ENCODE measurements at places on chromosomes 1 and 21. TPM values are rescaled to one million over a fixed set of nuclear protein-coding genes. Genes with fewer than 3 reads are reported as not detected.
A peak's percentile ranks its signal among the peaks of the same experiment; 100 is the strongest.

DNA sequence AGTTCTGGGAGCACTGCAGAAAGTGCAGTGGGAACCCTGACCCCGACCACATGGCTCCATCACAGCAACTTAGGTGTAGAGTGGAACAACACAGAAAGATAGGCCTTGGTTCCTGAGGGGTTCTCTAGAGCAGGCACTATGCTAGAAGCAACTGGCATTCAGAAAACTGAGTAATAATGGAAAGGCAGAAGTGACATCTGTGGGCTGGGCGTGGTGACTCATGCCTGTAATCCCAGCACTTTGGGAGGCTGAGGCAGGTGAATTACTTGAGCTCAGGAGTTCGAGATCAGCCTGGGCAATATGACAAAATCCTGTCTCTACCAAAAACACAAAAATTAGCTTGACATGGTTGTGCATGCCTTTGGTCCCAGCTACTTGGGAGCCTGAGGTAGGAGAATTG, 5.3 kb downstream of the MRPS15 start:
- DNase-seq, result peak; percentile 17

The FRRS1 gene
- polyA plus RNA-seq, result 6.1 TPM

DNA sequence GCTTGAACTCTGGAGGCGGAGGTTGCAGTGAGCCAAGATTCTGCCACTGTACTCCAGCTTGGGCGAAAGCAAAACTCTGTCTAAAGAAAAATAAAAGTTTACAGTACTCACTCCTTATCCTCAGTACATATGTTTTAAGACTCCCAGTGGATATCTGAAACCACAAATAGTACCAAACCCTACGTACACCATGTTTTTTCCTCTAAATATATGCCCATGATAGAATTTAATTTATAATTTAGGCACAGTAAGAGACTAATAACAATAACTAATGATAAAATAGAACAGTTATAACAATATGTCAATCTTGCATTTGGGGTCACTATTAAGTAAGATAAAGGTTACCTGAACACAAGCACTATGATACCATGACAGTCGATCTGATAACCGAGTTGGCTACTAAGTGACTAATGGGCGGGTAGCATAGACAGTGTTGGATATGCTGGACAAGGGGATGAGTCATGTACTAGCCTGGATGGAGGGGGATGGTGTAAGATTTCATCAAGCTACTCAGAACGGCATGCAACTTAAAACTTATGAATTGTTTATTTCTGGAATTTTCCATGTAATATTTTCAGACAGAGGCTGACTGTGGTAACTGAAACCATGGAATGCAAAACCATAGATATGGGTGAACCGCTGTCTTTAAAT, 43.7 kb downstream of the ST7L start:
- peak; percentile 68 for DNase-seq

- DNase-seq, result no peak
Observed at GRCh38 chr1:235019961-235020360, 108.7 kb downstream of the TOMM20 start.

GRCh38 chr1:32701421-32701911, 1.1 kb downstream of the SYNC start:
- DNase-seq, result no peak

DNA sequence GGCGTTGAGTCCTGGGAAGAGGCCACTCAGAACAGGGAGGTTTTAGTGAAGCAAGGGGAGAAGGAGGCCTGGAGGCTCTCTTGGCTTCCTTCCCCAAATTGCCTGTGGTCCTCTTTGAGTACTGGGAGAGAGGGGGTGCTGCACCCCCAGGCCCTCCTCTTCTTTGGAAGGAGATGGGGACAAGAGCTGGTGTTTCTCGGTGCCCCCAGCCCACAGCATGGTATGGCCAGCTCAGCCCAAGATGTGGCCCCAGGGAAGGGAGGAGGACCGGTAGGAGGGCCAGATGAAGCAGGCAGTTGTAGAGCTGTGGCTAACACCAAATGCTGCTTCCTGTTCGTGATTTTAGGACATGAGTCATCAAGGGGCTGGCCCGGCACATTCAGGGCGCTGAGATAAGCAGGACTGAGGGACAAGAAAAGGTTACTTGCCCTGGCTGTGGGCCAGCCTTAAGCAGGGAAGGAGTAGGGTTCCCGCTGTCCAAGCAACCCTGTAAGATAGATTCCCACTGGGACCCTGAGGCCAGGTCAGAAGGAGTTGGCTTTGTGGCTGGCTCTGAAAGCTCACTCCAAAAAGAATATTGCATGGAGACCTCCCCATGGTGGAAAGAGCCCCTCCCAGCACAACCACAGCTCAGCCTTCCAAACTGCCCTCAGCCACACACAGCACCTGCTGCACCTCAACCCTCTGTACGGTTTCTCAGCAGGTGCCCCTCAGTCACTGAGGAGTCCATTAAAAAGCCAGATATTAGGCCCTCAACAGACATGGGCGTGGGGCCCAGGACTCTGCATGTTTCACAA, 4.9 kb upstream of the TNFRSF1B start:
- peak; percentile 80 for DNase-seq

The ECM1 gene
- polyA plus RNA-seq, result 11.7 TPM

- DNase-seq, result no peak
Observed at GRCh38 chr1:39954324-39954869, 548 bp upstream of the MFSD2A start.

The C8B gene
- not detected for polyA plus RNA-seq

GRCh38 chr1:27047914-27048313, 35.3 kb upstream of the TENT5B start:
- DNase-seq, result no peak

DNA sequence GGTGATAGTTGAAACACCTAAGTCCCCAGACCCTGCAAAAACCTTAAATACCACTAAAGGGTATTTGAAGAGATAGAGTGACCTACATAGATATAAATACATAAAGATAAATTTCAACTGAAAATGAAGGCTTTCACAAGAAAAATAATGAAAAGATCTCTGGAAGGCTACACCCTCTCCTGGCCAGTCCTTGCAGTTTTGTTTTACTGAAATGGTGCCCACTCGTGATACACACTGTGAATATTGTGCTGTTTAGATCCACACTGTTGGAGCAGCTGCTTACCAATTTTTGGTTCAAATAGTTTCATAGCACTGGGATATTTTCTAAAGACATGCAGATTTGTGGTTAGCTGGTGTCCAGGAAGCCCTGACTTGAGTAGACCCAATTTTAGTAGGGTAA, 31.5 kb upstream of the RNF187 start:
- no peak for DNase-seq

DNA sequence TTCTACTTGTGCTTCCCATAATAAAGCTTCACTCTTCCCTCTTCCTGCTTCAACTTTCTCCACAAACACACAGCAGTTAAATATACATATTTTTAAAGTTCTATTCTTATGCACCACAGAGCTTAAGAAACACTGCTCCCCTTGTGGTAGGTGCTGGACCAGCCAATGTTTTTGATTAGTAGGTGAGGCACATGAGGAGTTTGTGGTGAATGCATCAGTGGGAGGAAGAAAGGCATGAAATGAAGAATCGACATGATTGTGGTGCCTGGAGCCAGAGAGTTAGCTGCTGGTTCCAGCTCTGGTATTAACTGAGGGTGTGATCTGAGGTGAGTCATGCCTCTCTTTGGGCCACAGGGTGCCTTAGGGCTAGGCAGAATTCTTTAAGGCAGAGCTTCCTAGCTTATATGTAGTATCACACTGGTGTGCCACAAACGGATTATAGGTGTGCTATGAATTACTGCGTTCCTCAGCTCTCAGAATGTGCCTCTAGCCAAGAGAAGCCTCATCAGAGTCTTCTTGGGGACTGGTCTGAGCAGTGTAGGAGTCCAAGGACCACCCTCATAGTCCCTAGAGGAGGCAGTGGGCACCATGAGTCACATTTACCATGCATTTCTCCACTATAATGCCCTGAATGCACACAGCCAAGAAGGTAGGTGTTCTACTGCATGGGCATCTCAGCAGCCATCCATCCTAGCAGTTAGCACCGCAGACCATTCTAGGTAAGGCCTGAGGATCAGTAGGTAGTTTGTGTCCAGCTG, 97.4 kb upstream of the SGIP1 start:
- DNase-seq, result peak; percentile 98

The LIN28A gene
- 0.02 TPM for polyA plus RNA-seq

DNA sequence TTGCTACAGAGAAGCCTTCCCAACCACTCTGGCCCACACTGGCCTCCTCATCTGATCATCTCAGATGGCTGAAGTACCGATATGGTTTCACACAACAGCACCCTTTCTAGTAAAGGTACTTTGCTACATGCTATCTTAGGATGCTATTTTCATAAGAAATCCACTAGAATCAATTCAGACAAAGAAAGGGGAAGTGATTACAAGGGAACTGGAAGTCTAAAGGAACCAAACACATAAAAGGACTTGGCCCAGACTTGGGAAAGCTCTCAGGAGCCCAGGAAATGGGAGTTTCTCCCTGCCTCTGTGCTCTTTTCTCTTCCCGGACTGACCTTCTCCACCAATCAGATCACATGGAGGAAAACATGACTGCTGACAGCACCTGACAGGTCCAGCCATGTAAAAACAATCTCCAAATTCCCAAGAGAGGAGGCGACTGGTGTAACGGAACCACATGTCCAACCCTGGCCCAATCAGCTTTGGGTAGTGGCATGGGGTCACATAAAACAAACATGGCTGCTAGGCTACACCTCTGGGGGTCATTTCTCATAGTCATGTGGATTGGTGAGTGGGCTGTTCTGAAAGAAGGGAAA, 12.7 kb upstream of the FOXE3 start:
- DNase-seq, result no peak

The LRRC38 gene
- polyA plus RNA-seq, result not detected

The NPHS2 gene
- not detected for polyA plus RNA-seq

- peak; percentile 20 for DNase-seq
Observed at GRCh38 chr1:45348966-45349677, 8.9 kb upstream of the MUTYH start.

DNA sequence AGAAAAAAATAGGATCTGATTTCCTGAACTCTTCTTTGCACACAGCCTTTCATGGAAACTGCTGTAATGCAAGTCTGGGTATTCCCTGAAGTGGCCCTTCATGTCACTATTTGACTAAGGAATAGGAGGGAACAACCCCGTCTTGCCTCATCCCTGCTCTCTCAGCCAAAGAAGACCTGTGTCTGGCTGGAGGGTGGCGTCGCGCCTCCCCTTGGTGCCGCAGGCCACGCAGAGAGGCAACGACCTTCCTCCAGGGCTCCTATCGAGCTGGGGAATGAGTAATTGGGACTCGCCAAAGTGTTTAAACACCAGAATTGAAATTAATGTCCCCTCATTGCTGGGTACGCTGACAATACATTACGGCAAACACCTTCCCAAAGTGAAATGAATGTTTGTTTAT, 129.8 kb downstream of the PBX1 start:
- no peak for DNase-seq

Measured in mammary epithelial cell (primary cell).